ENCODE measurements at places on chromosomes 16 and 17. TPM values are rescaled to one million over a fixed set of nuclear protein-coding genes. Genes with fewer than 3 reads are reported as not detected.

Gene ADORA2B
- total RNA-seq, result 39.1 TPM

Gene CBX4
- 9.8 TPM for total RNA-seq

Gene TRAPPC1
- total RNA-seq, result 42.0 TPM

Gene COG8
- total RNA-seq, result 23.6 TPM

Gene NPTX1
- 1.7 TPM for total RNA-seq

Gene KRTAP3-2
- not detected for total RNA-seq

Gene MYH2
- under 0.01 TPM for total RNA-seq

Gene MRPL12
- 5.4 TPM for total RNA-seq

Gene KRTAP4-6
- not detected for total RNA-seq

Gene SYNGR3
- total RNA-seq, result 3.3 TPM

Gene PYDC1
- total RNA-seq, result not detected

Gene TMC8
- total RNA-seq, result not detected

Gene KRT15
- 0.74 TPM for total RNA-seq

Gene TUBD1
- total RNA-seq, result 3.9 TPM

Gene TP53TG3F
- not detected for total RNA-seq

Gene CCL1
- total RNA-seq, result not detected

Gene TPSG1
- not detected for total RNA-seq

Gene SOX8
- total RNA-seq, result under 0.01 TPM

Gene ITGAD
- total RNA-seq, result not detected

Gene MILR1
- 8.5 TPM for total RNA-seq

Gene TM4SF5
- total RNA-seq, result not detected

Gene CCL14
- total RNA-seq, result not detected

Gene KRT222
- 0.09 TPM for total RNA-seq

Gene PARN
- 27.7 TPM for total RNA-seq

Gene CARD14
- total RNA-seq, result 0.18 TPM

Gene SHISA9
- not detected for total RNA-seq

Gene AOC2
- 0.28 TPM for total RNA-seq

All from smooth muscle cell of bladder (primary cell).